Amygdala (tissue), 56 donors: ENCODE measurements at places on chromosomes 16 and 17.

GRCh38 chr16:68257906-68258800, 6.2 kb upstream of the SLC7A6 start:
- DNase-seq, result no peak

DNA sequence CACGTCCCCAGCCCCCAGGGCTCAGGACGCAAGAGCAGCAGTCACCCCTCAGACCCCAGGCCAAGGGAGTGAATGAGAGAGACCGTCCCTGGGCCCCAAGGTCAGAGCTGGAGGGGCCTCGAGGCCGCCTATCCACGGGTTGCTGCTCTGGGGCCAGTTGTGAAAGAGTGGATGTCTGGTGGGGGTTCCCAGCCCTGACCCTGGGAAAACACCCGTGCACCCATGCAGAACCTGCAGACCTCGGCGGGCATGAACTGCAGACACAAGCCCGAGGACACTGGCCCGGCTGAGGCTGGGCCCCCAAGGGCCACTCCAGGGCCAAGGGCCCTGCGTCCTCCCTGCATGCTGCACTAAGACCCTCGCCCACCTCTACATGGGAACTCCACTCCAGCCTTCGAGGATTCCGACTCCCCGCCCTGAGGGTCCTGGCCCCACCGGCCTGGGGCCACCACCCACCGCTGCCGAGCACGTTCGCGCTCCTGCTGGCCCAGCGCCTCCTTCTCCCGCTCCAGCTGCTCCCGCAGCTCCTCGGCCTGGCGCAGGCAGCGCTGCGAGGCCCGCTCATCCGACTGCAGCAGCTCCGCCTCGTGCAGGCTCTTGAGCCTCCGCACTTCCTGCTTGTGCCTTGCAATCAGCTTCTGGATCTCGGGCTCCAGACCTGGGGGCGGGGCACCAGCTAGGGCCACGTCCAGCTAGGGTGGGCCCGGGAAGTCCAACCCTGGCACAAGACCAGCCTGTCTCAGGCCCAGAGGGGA, 27.6 kb upstream of the AATK start:
- DNase-seq, result no peak

DNA sequence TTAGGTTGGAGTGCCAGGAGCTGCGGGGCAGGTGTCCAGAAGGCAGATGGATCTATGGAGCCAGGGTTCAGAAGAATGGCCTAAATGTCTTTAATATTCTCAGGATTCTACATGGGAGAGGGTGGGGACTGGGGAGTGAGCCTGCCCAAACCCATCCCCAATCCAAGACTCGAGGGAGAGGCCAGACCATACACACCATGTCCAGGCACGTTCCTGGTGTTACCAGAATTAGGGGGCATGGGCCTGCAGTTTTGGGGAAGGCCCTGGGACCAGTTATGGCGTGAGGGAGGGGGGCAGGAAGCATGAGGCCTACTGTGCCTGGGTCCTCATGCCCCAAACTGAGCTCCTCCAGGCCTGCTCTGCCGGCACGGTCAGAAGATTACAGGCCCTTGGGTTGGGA, 1.9 kb downstream of the TAX1BP3 start:
- DNase-seq, result no peak

DNA sequence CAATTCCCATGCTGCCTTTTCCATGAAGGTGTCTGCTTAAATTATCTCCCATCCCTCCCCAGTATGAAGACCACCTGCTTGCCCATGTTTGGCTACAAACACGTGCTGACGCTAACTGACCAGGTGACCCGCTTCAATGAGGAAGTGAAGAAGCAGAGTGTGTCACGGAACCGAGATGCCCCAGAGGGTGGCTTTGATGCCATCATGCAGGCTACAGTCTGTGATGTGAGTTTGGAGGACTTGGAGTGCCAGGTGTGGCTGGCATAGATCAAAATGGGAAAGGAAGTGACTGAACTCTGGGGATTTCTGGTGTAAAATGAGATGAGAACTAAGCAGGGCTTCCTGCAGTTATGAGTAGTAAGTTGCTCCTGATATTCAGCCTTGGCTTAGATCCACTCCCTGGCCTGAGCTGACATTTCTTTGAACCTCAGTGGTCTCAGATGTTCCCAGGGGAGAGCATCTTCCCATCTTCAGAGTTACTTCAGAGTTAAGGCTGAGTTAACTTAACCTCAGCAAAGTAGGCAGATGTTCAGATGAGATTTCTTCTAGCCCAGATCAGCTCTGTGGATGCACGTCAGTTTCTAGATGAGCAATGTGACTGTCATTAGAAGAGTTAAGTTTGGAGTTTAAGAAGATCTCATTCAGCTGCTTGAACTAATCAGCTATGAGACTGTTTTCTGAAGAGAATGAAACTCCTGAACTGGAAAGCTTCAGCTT, 32.7 kb downstream of the ITGB3 start:
- no peak for DNase-seq

GRCh38 chr17:11901931-11902330, 95.3 kb downstream of the ZNF18 start:
- DNase-seq, result no peak

- no peak for DNase-seq
These were observed 67.2 kb downstream of the MAF start for GRCh38 chr16:79533292-79533691.

- DNase-seq, result peak; percentile 90
These were observed at the start of gene SOCS7 for GRCh38 chr17:38351412-38352222. Gene SOCS7 (plus strand): TSS chr17:38351844. CDS start chr17:38352053, 209 bp downstream.

DNA sequence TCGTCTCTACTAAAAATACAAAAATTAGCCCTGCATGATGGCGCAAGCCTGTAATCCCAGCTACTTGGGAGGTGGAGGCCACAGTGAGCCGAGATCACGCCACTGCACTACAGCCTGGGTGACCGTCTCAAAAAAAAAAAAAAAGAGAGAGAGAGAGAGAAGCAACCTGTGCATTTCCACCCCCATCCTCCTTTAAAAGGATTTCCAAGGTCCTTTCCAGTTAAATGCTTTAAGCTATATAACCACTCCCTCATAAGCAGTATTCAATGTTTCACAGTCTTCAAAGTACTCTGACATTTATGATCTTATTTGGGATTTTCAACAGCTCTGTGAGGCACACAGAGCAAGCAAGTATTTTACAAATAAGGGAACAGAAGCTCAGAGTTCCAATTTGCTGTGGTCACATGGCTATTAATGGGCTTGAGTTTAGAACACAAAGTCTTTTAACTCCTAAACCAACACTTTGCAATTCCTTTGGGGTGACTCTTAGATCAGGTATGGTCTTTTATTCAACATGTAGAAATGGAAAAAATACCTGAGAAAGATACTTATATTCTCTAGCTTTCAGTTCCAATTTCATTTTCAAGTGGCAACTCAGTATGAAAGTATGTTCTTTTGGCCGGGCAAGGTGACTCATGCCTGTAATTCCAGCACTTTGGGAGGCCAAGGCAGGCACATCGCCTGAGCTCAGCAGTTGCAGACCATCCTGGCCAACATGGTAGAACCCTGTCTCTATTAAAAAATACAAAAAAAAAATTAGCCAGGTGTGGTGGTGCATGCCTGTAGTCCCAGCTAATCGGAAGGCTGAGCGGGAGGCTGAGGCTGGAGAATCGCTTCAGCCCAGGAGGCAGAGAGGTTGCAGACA, 31.3 kb downstream of the SPOP start:
- DNase-seq, result no peak

GRCh38 chr17:7574176-7574953, 5.1 kb upstream of the CD68 start:
- no peak for DNase-seq

DNA sequence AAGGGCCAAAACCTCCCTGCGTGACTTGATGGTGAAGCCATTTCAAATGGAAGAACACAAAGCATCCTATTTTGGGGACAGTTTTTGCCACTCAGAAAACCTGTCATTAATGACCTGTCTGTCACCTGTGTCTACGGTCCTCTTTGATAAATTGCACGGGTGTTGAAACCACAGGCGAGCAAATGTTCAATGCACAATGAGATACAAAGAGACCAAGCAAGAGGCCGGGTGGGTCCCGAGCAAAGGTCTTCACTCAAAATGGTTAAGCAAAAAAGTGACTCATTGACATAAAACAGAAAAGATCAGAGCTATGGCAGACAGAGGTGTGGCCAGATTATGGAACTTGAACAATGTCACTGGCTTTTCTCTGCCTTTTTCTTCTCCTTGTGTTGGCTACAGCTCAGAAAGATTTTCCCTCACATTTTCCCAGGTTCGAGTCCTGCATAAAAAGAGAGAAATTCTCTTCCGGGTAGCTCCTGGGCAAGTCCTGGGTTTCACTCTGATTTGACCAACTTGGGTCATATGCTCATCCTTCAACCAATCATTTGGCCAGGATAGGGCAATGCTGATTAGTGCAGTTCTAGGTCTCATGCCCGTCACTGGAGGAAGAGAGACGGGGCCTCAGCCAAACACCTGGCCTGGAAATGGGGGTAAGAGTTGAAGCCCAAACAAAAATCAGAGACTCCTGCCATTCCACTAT, 92.2 kb downstream of the CMC2 start:
- DNase-seq, result no peak

- DNase-seq, result no peak
These were observed 25.7 kb downstream of the KATNB1 start for GRCh38 chr16:57761301-57761700.

DNA sequence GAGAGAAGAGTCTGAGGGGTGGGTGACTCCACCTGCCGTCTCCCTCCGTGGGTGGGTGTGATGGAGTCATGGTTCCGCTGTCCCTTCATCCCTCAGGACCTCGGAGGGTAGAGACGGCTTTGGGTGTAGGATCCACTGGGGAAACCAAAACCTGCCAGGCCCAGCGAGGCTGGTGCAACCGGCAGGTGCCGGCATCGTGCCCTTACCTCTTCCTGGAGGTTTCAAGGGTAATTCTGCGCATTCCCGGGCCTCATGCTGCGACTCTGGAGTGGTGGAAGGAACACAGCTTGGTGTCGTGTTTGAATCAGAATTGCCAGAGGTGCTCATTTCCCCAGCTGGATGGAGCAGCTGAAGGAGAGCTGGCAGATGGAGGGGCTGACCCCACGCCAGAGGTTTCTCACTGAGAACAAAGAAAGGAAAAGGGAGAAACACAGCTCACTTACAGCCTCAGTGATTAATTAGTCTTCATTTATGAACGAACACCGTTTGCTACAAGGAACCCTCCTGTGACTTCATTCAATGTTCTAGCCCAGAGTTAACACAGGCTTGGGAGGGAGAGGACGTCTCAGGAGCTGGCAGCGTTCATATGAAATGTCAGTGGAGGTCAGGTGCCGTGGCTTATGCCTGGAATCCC, 16.3 kb upstream of the ATP2A3 start:
- no peak for DNase-seq

- DNase-seq, result no peak
These were observed 24.8 kb downstream of the GINS2 start for GRCh38 chr16:85663891-85664321.

GRCh38 chr16:67652578-67653127, 7.4 kb downstream of the ACD start:
- no peak for DNase-seq

GRCh38 chr16:31694461-31694860, 166.8 kb downstream of the AHSP start:
- no peak for DNase-seq

DNA sequence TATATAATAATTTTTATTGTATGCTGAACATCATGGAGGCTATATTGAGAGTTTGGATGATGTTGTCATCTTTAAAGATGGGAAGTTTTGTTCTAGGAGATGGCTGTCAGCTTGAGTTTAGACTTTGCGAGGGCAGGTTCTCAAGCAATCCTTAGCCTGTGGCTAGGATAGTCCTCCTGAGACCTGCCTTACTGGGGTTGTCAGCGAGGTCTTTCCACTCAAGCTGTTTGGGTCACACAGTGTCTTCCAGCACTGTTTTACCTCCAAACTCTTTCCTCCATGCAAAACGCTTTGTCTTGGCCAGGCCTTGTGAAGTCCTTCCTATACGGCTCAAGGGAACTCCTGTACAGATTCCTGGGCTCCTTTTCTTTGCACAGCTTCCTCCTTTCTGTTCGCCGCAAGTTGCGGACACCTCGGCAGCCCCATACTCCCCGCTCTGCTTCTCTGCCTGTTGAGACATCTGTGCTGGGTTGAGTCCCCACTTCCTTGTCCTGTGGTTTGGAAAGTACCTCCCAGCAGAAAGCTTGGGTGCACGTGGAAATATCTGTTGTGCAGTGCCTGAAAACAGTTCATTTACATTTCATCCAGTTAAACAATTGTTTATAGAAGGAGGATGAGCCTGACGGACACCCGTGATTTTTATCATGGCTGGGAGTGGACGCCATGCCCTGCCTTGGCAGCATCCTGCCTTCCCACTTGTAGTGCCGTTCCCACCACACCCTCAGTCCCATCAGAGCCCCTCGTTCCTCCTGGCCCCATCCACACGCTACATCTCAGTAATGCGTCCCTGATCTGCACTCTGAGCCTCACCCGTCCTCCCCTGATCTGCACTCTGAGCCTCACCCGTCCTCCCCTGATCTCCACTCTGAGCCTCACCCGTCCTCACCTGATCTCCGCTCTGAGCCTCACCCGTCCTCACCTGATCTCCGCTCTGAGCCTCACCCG, 55.0 kb upstream of the CBFA2T3 start:
- DNase-seq, result no peak

- DNase-seq, result no peak
These were observed 110.4 kb downstream of the SALL1 start for GRCh38 chr16:51040637-51041036.

DNA sequence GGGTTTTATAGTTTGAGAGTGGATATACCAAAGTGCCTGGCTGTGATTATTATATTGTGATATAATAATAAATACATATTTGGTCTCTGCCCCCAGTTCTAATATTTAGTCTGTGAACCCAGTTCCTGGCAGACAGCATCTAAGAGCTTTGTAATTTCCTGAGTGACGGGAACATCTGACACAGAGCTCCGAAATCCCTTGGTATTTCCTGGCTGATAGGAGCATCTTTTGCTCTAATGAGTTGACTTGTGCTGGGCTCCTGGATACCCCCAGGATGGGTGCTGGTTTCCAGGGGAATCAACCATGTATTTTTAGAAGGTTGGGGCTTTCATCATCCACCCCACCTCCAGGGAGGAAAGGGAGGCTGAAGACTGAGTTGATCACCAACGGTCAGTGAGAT, 187.3 kb downstream of the CDH13 start:
- DNase-seq, result no peak

DNA sequence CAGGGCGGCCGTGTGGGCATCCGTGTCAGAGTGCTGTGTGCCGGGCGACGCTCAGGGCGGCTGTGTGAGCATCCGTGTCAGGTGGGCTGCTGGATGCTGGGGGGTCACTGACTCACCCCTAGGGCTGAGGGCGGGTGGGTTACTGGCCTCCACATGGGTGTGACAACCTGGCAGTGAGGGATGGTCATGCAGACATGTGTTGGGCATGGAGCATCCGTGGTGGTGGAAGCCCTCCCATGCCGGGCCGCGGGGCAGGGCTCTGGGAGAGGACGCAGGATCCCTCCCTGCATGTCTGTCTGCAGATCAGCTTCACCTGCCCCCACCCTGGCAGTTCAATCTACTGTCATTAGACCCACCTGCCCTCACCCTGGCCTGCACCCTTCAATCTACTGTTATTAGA, 56.3 kb downstream of the METRNL start:
- no peak for DNase-seq

GRCh38 chr17:39231591-39232551, 6.1 kb upstream of the STAC2 start:
- DNase-seq, result no peak

- DNase-seq, result no peak
These were observed 138.0 kb upstream of the AXIN2 start for GRCh38 chr17:65699459-65699858.

GRCh38 chr16:23495671-23496070, 14.6 kb downstream of the GGA2 start:
- no peak for DNase-seq

GRCh38 chr16:75486676-75487313, 8.4 kb downstream of the CHST6 start:
- no peak for DNase-seq
